KG1 (cell line): ENCODE measurements at places on chromosomes 3 and 15.

- no peak for DNase-seq
These were observed 11.3 kb downstream of the SHISA5 start for GRCh38 chr3:48492461-48493202.

DNA sequence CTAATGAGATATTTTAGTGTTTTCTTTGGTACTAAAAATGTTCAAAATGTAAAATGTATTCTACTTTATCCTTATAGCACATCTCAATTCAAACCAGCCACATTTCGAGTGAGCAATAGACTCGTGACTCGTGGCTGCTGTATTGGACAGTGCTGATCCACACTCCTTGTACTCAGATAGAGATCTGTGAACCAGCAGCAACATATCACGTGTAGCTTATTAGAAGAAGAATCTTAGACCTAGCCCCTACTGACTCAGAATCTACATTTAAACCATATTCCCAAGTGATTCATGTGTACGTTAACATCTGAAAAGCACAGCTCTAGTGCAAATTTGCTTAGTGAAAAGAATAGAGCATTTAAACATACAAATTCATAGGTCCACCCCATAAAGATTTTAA lies 130.9 kb downstream of the IL1RAP start:
- no peak for DNase-seq

DNA sequence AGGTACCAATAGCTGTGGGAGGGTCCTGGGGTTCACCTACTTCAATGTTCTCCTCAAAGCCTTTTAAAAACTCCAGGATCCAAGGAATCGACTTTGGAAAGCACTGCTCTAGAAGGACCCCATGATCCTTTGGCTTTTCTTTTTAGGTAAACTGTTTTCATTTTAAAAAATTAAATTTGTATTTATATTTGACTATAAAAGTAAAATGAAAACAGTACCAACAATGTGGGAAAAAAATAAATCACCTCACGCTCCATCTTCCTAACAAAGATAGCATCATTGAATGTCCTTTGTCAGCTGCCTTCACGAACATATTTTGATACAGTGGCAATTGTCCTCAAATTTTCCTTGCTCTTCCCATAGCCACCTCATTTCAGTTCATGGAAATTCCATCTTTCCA lies 127.5 kb downstream of the PLD1 start:
- DNase-seq = no peak

DNA sequence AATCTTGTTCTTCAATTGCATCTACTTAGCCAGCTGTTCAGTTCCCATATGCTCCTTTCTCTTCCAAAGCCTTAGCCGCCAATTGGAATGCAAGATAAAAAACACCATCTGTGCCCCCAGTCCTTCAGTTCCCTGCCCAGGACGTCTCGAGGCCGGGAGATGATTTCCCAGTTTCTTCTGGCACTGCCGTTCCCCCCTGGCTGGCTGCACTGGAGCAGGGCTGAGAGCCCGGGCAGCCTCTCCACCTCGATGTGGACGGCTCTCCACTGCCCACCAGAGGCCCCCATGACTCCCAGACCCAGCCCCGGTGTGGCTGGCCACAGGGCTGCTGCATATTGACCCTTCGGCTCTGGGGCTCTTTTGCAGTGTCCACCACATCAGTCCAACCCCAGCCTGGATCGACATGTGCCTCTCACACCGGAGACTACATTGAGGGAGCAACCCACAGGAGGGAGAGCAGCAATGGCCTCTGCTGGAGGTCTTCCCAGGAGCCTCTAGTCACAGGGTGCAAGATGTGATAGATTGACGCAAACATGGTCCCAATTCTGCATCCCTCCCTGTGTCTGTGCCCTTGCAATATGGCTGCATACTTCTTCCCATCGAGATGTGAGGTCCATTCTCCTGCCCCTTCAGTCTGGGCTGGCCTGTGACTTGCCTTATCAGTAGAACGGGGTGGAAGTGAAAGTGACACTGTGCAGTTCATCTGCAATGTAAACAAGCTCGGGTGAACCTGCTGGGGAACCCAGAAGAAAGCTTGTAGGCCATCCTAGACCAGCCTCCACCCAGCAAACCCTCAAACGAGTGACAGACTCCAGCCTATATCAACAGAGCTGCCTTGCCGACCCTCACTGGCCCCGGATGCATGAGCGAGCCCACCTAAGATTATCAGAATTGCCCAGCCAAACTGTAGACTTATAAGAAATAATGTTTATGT lies 52.3 kb upstream of the PRR20G start:
- no peak for DNase-seq

DNA sequence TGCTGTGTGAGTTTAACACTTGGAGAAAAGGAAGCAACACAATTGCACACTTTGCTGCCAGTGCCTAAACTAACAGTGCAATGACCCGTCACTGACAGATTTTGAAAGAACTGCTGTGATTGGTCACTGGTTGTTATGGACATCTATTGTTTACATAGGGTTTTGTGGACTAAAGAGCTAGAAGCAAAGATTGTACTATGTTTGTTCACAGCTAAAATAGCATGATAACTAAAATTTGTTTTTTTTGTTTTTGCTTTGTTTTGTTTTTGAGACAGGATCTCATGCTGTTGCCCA lies 112.4 kb upstream of the GOLGA8J start:
- no peak for DNase-seq

DNA sequence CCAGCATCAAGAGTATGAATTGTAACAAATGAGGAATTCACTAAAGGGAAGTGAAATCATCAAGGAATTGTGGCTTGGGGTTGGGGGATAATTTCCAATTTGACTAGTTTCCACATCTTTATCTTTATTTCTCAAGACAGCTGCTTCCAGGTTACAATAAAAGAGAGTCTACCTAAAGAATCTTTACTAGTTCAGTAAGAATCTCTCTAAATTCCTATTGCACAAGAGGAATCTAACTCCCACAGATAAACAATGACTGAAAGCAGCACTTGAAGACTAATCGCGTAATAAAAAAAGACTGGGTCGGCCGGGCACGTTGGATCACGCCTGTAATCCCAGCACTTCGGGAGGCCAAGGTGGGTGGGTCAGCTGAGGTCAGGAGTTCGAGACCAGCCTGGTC lies 194.4 kb downstream of the KBTBD8 start:
- no peak for DNase-seq

DNA sequence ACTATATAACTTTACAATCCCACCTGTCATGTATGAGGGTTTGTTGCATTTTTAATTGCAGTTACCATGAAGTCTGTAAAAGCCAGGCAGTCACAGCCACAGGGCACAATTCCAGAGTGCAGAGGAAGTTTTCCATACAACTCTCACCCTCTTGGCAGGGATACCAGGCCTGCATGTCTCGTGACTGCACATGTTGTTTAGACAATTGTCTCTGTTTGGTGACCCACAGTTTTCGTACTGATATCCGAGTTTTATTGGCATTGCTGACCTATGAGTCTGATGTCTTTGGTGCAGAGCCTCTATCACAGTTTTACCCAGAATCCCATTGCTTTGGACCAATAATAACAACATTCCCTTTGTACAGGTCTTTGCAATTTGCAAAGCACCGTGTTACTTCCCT lies 24.9 kb upstream of the MYZAP start:
- no peak for DNase-seq
